ENCODE measurements at places on chromosomes 11 and 22.

- DNase-seq: no peak
Measured at GRCh38 chr22:31134688-31135087, 5.6 kb downstream of the PLA2G3 start.

DNA sequence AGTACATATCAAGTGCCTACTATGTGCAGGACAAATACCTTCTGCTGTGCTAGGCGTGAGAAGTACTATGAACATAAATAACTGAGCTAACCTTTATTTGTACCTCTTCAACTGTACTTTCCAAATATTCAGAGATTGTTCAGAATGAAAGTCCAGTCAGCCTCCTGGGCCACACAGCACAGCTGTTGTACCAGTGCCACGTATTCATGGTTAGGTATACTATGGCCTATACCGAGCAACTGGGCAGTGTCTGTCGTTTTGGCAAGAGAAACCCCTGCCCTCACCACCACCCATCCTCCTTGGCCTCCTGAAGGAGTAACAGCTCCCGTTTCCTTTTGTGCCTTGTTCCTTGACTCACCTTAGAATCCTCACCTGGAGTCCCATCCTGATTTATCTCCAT, 53.0 kb downstream of the RASSF10 start:
- no peak for DNase-seq

GRCh38 chr11:11807811-11808782, 33.7 kb upstream of the USP47 start:
- no peak for DNase-seq

- no peak for DNase-seq
Measured at GRCh38 chr11:134066943-134067885, 1.7 kb upstream of the JAM3 start.

DNA sequence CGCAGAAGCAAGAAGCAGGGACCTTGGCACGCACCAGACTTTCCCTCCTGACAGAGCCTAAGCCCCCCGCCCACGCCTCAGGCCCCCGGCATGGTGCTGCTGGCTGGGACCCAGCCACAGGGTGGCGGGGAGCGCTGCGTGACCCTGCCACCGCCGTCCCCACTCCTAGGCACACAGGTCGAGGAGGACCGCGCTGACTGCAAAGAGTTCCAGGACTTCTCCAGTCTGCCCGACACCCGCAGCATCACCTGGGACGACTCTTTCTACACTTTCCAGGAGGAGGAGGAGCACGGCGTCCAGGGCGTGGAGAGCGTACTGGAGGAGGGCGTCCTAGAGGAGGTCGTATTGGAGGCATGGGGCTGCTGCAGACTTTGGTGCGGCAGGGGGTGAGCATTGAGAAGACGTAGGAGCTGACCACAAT, 103.7 kb downstream of the TRIM51G start:
- no peak for DNase-seq

DNA sequence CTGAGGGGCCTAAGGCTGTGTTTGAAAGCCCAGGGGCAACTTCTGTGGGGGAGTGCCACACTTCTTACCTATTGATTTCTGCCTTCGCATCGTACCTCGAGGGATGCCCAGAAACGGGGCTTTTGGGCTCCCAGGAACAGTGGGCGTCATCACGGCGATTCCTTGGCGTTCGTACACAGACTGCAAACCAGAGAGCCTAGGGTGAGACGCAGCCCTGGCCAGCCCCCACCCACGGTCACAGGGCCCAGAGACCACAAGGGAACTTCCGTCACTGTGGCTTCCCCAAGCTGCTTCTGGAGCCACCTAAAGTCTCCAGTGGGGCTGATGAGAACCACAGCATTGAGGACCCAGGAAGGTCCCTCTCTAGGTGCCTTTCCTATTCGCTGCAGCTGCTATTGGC, 91.9 kb downstream of the CTTN start:
- no peak for DNase-seq

GRCh38 chr11:134466610-134467567, 54.8 kb upstream of the B3GAT1 start:
- no peak for DNase-seq

DNA sequence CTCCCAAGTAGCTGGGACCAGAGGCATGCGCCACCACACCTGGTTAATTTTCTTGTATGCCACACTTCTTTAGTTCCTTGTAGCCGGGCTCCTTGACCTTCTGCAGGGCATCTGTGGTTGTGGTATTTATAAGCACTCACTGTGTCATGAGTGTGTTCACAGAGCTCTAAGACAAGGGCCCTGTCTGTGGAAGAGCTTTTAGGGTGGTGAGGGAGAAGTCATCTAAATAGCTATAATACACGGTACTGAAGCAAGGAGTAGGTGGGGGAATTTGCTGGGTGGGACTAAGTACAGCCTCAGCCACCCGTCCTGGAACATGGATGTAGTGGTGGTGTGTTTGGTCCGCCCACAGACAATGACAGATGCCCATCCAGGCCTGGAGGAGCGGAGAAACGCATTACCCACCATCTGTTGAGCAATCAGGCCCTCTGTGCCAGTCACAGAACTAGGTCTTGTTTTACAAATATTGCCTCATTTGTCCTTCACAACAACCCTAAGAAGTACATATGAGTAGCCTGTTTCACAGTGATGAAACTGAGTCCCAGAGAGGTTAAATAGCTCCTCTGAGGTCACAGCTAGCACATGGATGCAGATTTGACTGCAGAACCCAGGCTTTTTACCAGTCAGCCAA, 10.1 kb downstream of the ACO2 start:
- DNase-seq: no peak

GRCh38 chr11:21268036-21268435, 598.6 kb downstream of the NELL1 start:
- no peak for DNase-seq

DNA sequence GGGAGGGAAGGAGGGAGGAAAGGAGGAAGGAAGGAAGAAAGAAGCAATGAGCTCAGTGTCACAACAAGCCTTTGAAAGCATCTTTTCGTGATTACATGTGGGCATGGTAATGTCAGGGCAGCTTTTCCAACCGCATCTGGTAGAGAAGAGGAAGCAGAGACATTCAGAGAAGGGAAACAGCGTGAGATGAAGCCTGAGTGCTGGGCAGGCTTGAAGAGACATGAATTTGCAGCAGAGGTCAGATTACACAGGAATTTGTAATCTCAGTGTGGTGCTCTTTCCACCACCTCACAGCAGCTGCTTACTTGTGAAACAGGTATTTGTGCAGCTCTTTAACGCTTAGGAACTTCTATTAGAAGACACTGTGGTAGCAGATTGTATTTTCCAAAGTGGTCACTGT, 289.5 kb upstream of the C11orf87 start:
- DNase-seq: no peak

- DNase-seq: no peak
Measured at GRCh38 chr11:47185305-47186075, 744 bp downstream of the PACSIN3 start.

- no peak for DNase-seq
Measured at GRCh38 chr11:46557684-46558151, 36.1 kb downstream of the AMBRA1 start.

DNA sequence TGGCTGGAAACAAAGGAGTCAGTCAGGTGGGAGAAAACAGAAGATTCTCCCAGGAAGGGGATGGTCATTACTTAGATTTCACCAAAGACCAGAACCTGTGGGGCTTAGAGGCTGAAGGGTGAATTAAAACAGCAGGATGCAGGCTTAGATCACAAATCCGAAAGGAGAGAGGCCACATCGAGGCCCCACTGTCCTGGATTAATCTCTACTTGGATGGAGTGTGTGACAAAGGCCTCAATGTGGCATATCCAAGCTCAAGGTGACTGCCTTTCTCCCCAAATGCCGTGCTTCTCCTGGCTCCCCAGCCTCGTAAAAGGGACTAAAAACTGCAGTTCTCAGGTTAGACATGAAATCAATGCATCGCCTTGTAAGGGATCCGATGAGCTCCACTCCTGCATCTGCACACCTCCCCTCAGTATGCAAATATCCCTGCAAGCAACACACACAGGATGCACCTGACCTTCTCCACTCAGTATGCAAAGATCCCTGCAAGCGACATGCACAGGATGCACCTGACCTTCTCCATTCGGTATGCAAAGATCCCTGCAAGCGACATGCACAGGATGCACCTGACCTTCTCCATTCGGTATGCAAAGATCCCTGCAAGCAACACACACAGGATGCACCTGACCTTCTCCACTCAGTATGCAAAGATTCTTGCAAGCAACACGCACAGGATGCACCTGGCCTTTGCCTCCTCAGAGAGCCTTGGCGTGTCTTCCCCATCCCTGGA, 447.4 kb downstream of the BRD1 start:
- peak; percentile 6 for DNase-seq

GRCh38 chr11:44754876-44755555, 28.3 kb downstream of the TSPAN18 start:
- DNase-seq: no peak

DNA sequence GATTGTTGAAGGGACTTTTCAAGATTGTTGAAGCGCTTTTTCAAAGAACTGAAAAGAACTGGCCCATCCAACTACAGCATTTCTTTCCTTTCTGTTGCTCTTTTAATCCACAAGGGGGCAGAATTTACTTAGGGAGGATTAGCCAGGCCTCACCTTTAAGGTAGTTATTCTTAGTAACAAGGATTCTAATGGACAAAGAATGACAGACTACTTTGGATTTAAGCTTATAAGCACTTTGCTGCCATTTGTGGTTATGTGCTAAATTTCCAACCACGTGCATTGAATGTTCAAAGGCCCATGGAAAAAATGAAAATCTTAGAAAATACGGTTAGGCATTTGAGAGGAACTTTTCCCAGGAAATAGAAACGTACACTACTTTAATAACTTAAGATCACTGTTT, 49.5 kb upstream of the HSPA8 start:
- DNase-seq: no peak

DNA sequence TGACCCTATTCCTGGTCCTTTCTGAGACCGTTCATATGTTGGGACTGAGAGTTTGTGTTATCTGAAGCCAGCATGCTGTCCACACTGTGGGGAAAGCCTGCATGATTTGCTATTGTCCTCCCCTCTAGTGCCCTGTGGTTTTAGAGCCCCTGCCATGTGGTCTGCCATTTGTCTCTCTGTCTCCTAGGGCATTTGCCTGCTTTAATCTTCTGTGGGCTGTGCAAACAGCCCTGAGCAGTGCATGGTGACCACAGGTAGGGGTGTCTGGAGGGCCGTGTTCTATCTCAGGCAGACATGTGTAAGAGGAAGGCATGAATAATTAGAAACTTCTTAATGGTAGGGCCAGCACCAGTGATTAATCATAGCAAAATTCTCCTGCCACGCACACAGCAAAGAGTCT, 23.0 kb downstream of the AMPD3 start:
- DNase-seq: no peak

GRCh38 chr11:93034031-93034722, 64.7 kb downstream of the MTNR1B start:
- no peak for DNase-seq

GRCh38 chr11:94934846-94935245, 38.5 kb downstream of the CWC15 start:
- no peak for DNase-seq

DNA sequence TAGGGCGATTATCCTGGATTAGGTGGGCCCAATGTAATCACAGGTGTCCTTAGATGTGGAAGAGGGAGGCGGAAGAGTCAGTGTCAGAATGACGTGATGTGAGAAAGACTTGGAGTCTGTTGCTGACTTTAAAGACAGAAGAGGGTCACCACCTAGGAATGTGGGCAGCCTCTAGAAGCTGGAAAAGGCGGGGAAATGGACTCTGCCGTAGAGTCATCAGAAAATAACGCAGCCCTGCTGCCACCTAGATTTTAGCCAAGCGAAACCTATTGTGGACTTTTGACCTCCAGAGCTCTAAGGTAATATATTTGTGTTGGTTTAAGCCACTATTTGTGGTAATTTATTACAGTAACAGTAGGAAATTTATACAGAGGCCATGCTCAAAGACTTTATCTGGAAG, 4.8 kb downstream of the DDX10 start:
- DNase-seq: no peak

DNA sequence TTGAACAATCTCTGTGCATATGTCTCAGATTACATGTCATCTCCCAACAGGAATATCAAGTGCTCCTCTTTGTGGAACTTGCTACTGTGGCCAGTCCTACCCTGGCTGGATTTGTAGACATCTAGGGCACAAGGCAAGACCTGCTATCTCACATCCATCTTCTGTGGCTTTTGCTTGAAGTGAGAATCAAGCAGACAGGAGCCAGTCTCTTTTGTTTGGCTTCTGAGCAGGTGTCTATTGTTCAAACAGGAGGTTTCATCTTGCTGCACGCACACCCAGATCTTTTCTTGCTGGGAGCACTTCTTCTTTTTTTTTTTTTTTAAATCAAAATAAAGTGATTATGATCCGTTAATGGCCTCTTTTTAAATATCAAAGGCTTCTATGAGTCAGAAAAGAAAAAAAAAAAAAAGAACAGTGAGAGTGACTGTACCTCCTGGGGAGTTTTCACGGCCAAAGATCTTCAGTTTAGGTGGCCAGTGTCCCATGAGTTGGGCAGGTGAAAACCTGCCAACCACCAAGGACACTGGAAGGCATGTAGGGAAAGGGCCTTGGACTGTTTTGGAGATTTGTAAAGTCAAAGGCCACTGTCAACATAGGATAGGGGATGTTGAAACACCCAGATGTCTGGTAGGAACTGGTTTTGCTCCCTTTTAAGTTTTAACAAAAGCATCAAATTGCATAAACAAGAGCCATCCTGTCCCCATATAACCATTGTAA, 78.1 kb downstream of the CD44 start:
- DNase-seq: no peak
